Cardiac septum (tissue), 1 donor: ENCODE measurements at places on chromosomes 5 and 9. TPM values are rescaled to one million over a fixed set of nuclear protein-coding genes. Genes with fewer than 3 reads are reported as not detected.

The FOXD4L5 gene
- 0.11 TPM for total RNA-seq

The ASPN gene
- 30.3 TPM for total RNA-seq

- no peak for DNase-seq
These were observed 25.9 kb upstream of the TAL2 start for GRCh38 chr9:105636331-105636730.

- DNase-seq: no peak
These were observed 1.6 kb downstream of the CFAP95 start for GRCh38 chr9:69822116-69822750.

- DNase-seq: no peak
These were observed 247.5 kb upstream of the TUT7 start for GRCh38 chr9:86601697-86602096.

- DNase-seq: no peak
These were observed 83.7 kb downstream of the HOMER1 start for GRCh38 chr5:79430196-79430595.
